ENCODE measurements at places on chromosomes 2 and 18.

DNA sequence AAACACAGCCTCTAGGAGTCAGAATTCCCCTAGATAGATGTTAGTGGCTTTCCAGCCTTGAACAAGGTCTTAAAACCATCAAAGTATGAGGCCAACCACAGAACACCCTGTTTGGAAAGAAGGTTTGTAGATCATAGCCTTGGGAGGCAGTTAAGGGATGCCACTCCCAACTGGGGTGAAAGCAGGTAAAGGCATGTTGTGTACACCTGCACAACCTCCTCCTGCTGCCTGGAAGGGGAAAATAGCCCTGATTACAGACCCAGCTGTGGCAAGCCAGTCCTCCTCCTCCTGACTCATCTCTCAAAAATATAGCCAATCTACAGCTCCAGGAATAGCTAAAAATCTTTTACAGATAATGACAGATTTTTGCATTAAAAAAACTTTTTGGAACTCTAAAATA, 108.1 kb downstream of the RBM43 start:
- DNase-seq = no peak

GRCh38 chr2:60023256-60023985, 530.0 kb downstream of the BCL11A start:
- DNase-seq = no peak

- DNase-seq = no peak
Observed at GRCh38 chr2:42124011-42124785, 45.0 kb upstream of the EML4 start.

- DNase-seq = no peak
Observed at GRCh38 chr2:237459741-237460174, 27.3 kb upstream of the MLPH start.

DNA sequence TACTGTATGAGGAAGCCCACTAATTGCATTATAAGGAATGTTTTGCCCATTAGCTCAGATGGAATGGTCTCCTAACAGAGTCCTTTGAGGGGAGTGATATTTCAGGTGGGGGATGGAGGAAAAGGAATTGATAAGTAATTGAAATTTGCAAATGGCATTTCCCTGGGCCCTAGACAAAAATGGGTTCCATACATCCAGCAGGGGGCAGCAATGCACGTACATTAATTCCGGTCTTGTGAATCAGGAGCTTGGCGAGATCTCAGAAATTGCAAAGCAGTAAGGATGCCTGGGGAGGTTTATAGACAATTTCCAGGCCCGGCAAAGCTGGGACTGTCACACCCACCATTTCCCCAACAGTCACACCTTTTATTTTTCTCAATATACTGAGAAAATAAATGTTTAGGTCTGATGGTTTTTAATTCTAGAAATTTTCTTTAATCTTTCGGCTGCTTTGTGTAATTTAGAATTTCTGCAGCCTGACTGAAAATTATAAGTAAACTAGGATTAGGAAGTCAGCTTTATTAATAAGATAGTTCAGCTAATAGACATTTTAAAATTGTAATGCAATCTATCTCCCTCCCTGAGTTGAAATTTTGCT, 122.8 kb downstream of the LYPD1 start:
- no peak for DNase-seq

GRCh38 chr2:96399342-96400048, 63.9 kb downstream of the NCAPH start:
- no peak for DNase-seq

DNA sequence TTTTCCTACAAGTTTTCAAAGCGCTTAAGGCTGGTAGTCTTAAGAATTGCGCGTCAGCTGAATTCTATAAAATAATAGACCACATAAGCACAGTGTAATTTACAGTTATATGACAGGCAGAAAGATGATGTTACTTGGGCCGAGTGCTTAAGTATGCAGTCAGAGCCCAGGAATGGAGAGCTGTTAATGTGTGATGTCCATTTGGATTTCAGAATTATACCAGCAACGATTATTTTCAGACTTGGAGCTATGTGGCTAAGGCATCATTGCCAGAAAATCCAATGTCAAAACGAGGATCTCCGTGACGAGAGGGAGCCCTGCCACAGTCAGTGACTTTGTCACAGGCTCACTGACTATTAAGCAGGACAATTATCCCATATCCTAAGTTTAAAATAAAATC, 3.4 kb downstream of the KLF7 start:
- no peak for DNase-seq

DNA sequence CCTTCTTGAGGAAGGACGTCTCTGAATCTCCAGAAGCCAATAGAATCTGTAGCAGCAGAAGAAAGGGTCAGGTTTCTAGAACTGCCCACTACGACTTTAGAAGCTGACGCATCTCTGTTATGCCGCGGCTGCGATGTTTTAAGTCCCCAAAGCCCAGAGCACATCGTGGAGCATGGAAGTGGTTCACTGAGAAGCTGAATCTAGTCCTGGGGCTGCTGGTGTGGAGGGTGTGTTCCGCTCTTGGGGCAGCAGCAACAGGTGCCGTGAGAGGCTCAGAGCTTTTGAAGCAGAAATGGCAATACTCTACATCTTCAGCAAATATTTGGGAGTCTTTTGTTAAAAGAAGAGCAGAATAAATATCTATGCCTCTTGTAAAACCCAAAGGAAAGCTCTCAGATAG, 48.9 kb upstream of the RMDN2 start:
- no peak for DNase-seq

Data from CD4-positive, alpha-beta T cell treated with Interleukin-15 for 1 hour (primary cell).